ENCODE measurements at places on chromosomes 12 and 14.
A peak's percentile ranks its signal among the peaks of the same experiment; 100 is the strongest.

DNA sequence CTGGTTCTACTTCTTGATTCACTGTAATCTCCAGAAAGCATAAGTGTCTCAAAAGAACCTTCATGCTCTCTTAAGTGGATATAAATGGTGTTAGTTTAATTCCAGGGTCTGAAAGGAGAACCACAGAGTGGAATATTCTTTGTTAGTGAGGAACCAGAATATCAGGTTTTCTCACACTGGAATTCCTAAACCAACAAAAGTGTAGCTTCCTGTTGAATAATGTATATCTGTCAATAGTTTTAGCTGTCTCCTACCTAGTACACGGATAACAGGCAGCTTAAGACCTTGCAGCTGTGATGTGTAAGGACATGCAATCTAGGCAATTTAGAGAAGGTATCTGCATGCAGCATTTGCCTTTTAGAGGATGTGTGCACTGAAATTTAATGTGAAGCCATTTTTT is 24.0 kb downstream of the LRIG3 start:
- H3K4me3 ChIP-seq = no peak overlapping the region
- H3K27me3 ChIP-seq = no peaks in the 10 kb centered on the region
- no peak for DNase-seq
- H3K36me3 ChIP-seq = peaks cover 98% of the 10 kb centered on the region
- H3K4me1 ChIP-seq = peaks cover 8% of the 10 kb centered on the region
- H3K27ac ChIP-seq = no peak overlapping the region

DNA sequence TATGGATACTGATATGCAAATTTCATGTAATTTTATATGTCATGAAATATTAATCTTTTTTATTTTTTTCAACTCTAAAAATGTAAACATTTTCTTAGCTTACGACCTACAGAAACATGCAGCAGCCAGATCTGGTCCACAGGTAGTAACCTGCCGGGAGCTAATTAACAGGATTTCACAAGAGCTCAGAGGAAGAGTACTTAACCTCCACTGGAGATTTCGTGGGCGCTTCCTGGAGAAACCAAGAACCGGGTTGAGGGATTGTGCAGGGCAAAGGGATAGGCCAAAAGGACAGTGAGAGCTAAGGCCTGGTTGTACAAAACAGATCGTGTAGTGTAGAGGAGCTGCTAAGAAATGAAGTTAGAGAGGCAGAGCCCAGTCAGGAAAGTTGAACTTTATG is 315.7 kb downstream of the PAWR start:
- H3K4me3 ChIP-seq = no peak overlapping the region
- H3K4me1 ChIP-seq = no peaks in the 10 kb centered on the region
- H3K36me3 ChIP-seq = no peaks in the 10 kb centered on the region
- peak; percentile 57 for DNase-seq
- no peak overlapping the region for H3K27ac ChIP-seq
- H3K27me3 ChIP-seq = no peaks in the 10 kb centered on the region

- H3K4me3 ChIP-seq = no peak overlapping the region
- H3K27me3 ChIP-seq = peaks cover 6% of the 10 kb centered on the region
- DNase-seq = no peak
- no peaks in the 10 kb centered on the region for H3K36me3 ChIP-seq
These were observed 198.8 kb downstream of the KITLG start for GRCh38 chr12:88381466-88381865.

DNA sequence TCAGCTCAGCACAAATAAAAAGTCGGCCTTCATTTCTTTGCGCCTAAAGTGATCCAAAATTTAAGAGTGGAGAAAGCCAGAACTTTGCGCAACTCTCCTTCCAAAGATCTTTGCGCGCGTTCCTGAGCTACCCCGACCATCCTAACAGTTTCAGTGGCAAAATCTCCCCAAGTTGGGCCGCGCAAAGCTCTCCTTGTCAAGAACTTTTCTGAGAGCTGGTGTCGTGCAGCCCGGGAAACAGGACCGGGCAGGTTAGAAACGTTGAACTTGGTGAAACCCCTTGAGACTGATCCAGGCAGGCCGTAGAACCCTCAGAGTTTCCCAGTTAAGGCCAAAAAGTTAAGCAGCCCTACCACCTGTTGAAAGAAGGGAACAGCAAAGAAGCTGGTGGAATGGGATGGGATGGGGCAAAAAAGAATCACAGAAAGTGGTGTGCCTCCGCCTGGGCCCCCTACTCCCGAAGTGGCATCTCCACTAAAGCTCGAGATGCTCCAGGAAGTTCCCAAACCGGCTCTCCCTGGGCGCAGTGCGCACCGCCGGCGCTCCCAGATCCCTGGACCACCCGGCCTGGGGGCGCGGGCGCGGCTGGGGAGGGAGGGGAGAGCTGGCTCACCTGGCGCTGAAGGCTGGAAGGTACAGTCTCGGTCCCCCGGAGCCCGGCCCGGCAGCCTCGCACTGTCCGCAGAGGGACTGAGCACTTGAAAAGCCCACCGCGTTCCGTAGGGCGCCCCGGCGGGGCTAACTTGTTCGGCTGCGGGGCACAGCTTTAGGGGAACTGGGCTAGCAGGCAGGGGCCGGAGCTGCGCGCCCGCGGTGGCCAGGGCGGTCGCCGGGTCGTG is 768 bp downstream of the DBX2 start:
- H3K27ac ChIP-seq = no peak overlapping the region
- peaks cover 74% of the 10 kb centered on the region for H3K27me3 ChIP-seq
- no peaks in the 10 kb centered on the region for H3K4me1 ChIP-seq
- peak; percentile 87 for DNase-seq
- H3K36me3 ChIP-seq = no peaks in the 10 kb centered on the region
- peak overlapping the region; percentile 86 for H3K4me3 ChIP-seq

GRCh38 chr12:109577311-109577710 is 3.7 kb downstream of the MVK start:
- no peaks in the 10 kb centered on the region for H3K27me3 ChIP-seq
- no peaks in the 10 kb centered on the region for H3K4me1 ChIP-seq
- peaks cover 46% of the 10 kb centered on the region for H3K36me3 ChIP-seq
- no peak for DNase-seq

DNA sequence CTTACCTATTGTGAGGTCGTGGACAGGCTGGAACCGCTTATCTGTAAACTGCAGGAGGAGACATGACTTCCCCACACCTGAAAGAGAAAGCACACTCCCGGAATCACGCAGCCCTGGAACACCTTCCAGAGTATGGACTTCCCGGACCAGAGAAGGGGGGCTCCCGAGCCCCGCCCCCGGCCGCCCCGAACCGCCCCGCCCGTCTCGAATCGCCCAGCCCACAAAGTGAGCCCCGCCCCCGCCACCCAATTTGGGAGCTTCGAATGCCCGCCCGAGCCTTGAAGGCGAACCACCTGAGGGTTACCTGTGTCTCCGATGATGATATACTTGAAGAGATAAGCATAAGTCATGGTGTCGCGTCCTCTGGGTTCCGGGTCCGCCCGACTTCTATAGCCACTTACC is 235 bp downstream of the RAB2B start:
- no peak overlapping the region for H3K27ac ChIP-seq
- peaks cover 5% of the 10 kb centered on the region for H3K4me1 ChIP-seq
- H3K27me3 ChIP-seq = no peaks in the 10 kb centered on the region
- DNase-seq = no peak

DNA sequence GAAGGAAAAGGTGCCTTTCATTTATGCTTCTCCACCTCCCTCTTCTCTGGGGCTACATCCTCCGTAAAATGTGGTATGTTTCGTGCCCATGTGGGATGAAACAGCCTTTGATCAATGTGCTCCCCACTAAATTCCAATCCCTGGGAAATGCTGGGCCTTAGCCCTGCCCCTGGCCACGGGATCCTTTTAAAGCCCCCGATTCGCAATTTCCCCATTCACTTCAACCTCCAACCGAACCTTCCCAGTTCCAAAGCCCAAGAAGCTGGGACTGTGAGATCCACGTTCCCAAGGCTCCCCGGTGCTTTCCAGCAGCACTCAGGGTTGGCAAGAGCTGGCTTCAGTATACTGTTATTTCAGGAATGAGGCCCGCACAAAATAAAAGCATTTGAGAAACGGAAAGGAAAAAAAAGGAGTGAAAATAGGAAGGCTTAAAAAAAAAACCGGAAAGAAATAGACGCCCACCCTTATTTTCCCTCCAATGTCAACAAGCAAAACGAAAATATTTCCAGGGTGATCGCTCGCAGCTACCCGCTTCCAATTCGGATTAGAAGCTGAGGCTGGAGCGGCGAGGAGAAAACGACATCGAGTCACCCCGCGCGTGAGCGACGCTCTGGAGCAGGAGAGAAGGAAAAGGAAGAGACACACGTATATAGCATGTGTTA is 1.3 kb upstream of the FOXG1 start:
- H3K27me3 ChIP-seq = peaks cover 88% of the 10 kb centered on the region
- H3K4me3 ChIP-seq = peak overlapping the region; percentile 81
- no peak overlapping the region for H3K27ac ChIP-seq
- H3K36me3 ChIP-seq = no peaks in the 10 kb centered on the region

DNA sequence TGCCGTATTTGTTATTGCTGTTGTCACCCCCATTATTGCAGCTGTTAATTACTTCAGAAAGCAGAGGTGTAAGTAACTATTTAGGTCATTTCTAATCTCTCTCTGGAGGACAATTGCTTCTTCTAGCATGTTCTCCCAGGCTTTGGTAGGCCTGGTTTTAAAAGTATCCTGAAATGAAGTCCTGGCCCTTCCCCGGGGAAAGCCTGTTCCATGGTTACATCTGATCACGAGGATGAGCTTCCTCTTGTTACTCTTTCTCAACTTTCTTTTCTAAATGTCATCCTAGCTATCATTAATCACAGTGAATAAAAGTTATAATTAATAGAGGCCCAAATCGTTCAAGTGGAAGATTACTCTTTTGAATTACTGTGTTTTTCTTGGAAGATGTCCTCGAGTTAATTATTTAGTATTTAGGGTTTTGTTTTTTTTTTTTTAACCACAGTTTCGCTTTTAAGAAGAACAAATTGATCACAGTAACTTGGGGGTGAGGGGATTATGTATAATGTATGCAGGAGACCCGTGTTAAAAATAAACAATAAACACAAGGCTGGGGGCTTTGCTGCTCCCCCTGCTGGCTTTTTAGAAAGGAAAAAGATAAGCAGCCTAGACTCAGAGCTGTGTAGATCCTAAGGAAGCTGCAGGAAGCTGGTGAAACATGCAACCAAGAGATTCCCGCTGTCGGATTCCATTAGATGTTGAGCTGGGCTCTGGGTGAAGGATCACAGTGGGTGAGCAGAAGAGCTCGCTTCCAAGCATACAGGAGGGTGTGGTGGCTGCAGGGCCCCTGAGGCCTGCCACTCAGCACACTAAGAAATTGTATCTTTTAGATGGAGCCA is 420.1 kb downstream of the FUT8 start:
- no peaks in the 10 kb centered on the region for H3K36me3 ChIP-seq
- DNase-seq = peak; percentile 77
- peaks cover 11% of the 10 kb centered on the region for H3K4me1 ChIP-seq
- H3K4me3 ChIP-seq = no peak overlapping the region

DNA sequence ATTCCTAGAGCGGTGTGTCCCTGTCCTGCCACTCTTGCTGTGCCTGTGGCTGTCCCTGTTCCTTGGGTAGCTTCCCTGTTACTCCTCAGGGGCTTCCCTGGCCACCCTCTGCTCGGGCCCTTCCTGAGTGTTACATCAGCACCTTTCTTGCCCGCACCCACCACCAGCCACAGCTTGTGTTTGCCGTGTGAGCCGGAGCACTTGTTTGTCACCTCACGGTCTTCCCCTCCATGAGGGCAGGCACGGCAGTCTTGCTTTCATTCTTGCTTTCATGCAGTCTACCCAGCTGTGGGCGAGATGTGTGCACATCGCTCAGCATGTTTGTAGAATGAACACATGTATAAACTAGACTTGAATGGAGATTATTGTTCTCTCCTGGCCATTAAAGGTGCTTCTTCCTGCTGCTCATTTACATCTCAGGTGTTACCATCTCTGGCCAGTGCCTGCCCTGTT is 42.0 kb downstream of the TRAF3 start:
- no peak overlapping the region for H3K4me3 ChIP-seq
- H3K4me1 ChIP-seq = no peaks in the 10 kb centered on the region
- H3K27me3 ChIP-seq = no peaks in the 10 kb centered on the region
- DNase-seq = no peak
- no peaks in the 10 kb centered on the region for H3K36me3 ChIP-seq
- H3K27ac ChIP-seq = no peak overlapping the region

- no peak overlapping the region for H3K4me3 ChIP-seq
- H3K4me1 ChIP-seq = peaks cover 13% of the 10 kb centered on the region
- DNase-seq = peak; percentile 51
- H3K27me3 ChIP-seq = peaks cover 4% of the 10 kb centered on the region
These were observed 26.0 kb downstream of the TBX3 start for GRCh38 chr12:114658002-114658441.

DNA sequence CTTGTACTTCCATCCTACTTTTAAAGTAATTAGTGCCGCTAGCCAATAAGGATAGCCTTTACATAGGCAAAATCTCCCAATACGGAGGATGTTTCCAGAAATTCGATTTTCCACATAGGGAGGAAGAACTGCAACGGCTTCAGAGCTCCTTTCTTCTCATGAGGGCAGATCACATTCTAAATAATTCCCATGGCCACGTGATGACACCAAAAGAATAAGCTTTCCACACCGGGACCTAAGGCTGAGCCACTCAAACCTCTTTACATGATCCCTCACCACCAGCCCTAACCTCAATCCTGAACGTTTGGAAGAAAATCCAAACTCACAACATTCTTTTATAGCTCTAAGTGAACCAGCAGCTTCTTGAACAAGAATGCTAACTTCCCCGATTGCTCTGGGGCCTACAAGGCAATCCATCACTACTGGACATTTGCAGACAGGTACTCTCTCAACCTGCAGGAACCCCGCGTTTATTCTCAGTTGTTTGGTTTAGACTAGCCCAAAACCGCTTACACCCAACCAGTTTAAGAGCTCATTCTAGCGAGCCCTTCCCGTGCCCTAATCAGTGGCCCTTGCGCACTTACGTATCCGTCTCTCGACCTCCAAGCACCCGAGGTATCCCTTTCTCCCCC is 884 bp downstream of the CAPRIN2 start:
- H3K36me3 ChIP-seq = peaks cover 15% of the 10 kb centered on the region
- H3K27ac ChIP-seq = no peak overlapping the region
- H3K27me3 ChIP-seq = no peaks in the 10 kb centered on the region

DNA sequence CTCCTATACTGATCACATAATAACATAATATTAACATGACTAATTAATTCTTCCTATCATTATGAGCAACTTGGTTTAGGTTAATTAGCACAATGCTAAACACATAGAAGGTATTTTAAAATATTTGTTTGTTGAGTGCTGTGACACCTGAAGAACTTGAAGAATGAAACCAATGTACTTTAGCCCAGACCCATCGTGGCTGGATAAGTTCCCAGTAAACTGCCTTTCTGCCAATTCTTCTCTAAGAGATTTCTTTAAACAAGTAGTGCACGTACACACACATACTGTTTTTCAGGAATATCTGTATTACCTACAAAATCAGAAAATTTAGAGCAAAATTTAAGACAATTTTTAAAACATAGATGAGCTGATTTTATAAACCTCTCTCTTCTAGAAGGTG is 207.4 kb upstream of the SSTR1 start:
- no peaks in the 10 kb centered on the region for H3K27me3 ChIP-seq
- no peak for DNase-seq
- no peak overlapping the region for H3K27ac ChIP-seq
- H3K4me3 ChIP-seq = no peak overlapping the region
- H3K4me1 ChIP-seq = no peaks in the 10 kb centered on the region

Measured in endodermal cell (in vitro differentiated cells).